Foreskin keratinocyte (primary cell): ENCODE measurements at places on chromosomes 1 and 21.
A peak's percentile ranks its signal among the peaks of the same experiment; 100 is the strongest.

GRCh38 chr1:199918196-199918769, 109.2 kb upstream of the NR5A2 start:
- peak; percentile 11 for DNase-seq

DNA sequence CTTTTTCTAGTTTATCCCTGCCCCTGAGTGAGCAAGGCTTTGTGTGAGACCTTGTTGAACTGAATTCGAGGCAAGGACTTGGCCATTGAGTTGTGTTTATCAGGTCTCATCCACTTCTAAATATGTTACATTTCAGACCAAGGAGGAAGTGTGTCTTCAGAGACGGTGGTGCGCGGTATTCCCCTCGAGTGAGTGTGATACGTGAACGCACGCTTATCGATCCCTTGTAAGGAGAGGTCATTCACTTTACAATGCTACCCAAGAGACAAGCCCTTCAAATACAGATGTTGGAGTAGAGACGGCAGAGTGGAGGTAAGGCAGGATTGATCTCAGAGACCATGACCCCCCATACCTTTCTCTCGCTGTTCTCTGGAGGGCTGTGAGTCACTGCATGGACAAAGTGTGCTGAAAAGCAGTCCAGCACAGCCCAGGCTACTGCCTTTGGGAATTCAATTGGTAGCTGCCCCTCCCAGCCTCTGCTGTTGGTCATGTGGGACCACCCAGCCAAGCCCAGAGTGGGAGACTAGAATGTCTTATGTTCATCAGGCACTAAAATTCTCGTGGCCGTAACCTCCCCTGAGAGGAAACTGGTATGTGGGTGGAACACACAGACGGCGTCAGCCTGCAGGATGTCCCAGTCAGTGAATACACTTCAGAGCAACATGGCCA, 16.3 kb upstream of the MTARC1 start:
- DNase-seq = no peak

- DNase-seq = peak; percentile 62
Observed at GRCh38 chr1:156115514-156116374, 1.2 kb downstream of the LMNA start.

DNA sequence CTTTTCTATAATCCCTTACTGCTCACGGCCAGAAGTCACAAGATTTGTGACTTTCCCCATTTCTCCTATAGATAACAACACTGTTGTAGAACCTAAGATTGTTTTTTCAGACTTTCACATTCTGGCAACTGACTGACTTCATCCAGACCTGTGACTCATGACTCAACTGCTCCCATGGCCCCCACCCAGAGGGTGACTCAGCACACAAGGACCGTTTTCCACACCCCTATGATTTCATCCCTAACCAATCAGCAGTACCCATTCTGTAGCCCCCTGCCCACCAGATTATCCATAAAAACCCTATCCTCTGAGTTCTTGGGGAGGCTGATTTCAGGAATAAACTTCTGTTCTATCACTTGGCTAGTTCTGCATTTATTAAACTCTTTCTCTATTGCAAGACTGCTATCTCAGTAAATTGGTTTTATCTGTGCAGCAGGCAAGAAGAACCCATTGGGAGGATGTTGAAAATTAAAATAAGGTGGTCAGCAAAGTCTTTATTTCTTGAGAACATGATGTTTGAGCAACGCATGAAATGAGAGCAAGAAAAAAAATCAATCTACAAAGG, 79.7 kb downstream of the NGF start:
- peak; percentile 44 for DNase-seq

- no peak for DNase-seq
Observed at GRCh38 chr1:43445606-43446387, 7.9 kb downstream of the HYI start.

DNA sequence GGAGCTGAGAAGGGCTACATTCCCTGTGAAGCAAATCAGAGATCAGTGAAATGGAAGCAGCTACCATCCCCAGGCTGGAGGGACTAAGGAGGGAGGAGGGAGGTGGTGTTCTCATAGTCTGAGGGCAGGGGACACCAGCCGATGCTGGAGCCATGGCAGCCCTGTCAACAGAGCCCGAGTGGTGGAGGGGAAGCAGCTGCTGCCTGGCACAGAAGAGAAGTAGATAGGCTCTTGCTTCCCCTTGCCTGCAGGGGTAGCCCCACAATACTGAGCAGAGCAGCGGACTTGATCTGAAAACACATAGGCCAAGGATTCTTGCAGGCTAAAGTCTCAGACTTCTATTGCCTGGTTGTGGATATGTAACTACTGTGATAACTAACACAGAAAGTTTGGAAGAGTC, 255.1 kb downstream of the FGGY start:
- no peak for DNase-seq

DNA sequence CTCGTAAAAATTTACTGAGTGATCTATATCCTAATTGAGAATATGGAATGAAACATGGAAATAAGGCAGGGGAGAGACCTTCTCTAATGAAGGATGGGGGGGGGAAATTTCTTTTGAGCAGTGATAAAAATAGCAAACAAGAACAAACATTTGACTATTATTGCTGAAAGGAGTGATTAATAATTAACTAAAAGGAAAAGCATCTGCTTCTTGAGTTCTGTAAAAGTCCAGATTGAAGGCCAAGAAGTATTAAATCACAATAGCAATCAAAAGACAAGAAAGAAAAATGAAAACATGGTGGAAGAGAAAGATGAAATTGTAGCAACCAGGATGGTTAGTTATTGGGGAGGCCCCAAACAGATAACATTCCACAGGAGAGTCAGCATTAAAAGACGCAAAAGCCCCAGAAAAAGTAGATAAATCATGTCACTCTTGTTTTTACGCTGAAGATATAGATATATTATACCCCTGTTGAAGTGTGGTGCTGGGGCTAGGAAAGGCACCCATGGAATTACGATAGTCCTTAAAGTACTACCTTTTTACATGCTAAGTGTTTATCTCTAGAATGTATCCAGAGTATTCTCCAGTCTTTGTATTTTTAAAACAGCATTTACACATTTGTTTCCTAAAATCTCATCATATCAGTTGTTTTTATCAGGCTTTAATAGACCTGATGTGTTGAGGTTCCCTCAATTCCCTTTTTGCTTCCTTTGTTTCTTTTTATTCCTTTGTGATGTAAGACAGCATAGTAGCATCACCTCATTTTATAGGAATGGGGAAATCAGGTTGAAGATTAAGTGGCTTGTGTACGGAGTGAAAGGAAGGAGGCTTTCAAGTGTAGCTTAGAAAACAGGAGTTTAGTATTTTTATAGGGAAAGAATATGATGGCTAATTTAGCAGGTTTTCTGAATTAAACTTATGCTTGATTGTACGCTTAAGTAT, 28.9 kb downstream of the DISP1 start:
- DNase-seq = no peak

GRCh38 chr1:212485913-212486618, 53.3 kb downstream of the NENF start:
- peak; percentile 95 for DNase-seq

- no peak for DNase-seq
Observed at GRCh38 chr1:226809785-226810571, 60.4 kb upstream of the PSEN2 start.

GRCh38 chr21:21463456-21463855, 465.2 kb downstream of the NCAM2 start:
- DNase-seq = no peak

DNA sequence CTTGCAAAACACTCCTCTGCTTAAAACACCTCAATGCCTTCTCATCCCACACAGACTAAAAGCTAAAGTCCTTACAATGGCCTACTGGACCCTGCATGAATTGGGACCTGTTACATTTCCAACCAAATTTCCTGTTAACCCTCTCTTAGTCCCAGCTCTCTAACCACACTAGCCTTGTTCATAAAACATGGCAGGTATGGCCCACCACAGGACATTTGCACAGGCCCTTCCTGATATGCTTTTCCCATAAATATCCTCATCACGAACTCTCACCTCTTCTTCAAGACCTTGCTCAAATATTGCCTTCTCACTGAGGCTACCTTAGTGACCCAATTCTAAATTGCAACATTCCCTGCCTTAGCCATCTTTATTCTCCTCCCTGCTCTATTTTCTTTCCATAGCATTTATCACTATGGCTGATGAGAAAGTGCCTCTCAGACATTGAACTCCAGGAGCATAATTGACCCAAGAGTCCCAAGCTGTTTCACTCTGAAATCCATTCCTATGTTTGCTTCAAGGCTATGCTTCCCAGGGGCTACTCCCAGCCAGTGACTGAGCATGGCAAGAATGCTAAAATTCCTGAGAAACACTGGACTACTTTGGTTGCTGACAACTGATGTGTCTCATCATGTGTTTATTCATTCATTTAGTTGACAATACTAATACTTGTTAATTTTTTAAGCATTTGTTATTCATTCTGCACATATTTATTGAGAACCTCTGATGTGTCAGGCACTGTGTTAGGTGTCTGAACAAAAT, 2.7 kb upstream of the PALMD start:
- DNase-seq = peak; percentile 63

- no peak for DNase-seq
Observed at GRCh38 chr1:156172696-156173470, 19.5 kb downstream of the SEMA4A start.

DNA sequence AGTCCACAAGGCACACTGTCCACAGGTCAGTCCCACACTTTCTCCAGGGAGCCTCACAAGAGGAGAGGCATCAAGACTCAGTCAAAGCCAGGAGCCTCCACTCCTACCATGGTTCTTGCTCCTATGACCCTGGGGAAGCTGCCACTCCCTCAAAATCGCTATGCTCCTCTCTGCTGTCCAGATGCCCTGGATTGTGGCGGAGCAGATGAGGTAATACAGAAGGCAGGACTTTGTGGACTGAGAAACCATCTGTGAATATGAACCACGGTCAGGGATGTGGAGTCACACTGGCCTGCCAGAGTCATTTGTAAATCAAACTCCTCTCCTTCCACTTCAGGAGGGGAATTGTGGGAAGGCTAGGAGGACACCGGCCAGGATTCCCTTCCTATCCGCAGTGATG, 20.6 kb downstream of the VWA5B1 start:
- DNase-seq = no peak

- no peak for DNase-seq
Observed at GRCh38 chr1:228083871-228084278, 1.4 kb downstream of the ARF1 start.

GRCh38 chr1:230167419-230167852, 100.4 kb downstream of the GALNT2 start:
- peak; percentile 47 for DNase-seq

DNA sequence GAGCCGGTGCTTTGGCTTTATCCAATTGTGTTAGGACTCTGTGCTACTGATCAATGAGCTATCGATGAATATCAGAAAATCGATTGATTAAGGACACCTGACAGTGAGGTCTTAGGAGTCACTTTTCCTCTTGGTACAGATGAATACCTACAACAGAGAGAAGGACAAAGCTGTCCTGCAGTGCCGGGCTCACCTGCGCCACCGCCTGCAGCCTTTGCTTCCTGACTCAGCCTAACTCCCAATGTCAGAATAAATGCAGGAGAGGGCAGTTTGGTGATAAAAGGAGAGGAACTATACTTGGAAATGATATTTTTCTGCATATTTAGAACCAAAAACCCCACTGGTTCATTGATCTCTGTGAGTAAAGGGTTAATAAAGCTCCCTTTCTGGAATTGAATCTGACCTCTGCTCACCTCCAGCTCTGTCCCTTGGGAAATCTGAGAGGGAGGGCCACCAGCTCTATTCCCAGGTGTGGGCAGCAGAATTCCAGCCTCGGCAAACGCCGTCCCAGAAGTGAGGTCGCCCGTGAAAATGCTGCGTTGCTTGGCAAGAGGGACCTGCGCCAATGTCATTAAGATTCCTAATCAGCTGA, 39.3 kb downstream of the POFUT2 start:
- DNase-seq = no peak

GRCh38 chr1:154326546-154327465, 1.5 kb downstream of the ATP8B2 start:
- DNase-seq = no peak

DNA sequence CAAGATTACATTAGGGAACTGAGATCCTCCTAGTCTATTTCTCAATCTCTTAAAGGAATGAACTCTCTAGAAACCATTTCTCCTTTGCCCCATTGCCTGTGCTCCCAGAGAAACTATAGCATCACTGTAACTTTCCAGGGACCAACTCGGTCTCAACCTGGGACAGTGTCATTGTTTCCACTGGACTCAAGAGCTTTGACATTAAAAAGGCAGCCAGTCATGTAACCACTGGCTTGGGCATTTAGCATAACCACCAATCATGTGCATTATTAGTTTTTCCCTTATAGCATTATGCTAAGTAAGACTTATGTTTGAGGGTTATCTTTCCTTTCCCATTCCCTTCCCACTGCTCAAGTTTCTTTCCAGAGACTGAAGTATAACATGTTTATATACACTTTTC, 18.2 kb downstream of the TEX38 start:
- no peak for DNase-seq

GRCh38 chr1:12022036-12022435, 2.7 kb downstream of the MIIP start:
- no peak for DNase-seq

DNA sequence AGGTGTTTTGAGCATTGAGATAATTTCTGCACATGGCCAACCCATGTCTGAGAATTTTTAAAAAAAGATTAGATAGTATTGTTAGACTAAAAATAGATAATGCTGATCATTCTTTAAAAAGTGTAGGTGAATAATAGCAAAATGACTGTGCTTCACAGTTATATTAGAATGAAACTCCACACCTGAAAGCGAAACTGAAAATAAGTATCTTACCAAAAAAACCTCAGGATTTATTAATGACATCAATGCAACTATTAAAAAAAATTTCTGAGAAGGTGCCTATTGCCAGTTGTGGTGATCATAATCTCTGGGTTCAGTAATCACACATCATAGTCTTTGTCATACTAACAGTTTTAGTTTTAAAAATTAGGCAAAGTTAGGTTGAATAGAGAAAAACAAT, 36.5 kb downstream of the PLA2G4A start:
- no peak for DNase-seq

DNA sequence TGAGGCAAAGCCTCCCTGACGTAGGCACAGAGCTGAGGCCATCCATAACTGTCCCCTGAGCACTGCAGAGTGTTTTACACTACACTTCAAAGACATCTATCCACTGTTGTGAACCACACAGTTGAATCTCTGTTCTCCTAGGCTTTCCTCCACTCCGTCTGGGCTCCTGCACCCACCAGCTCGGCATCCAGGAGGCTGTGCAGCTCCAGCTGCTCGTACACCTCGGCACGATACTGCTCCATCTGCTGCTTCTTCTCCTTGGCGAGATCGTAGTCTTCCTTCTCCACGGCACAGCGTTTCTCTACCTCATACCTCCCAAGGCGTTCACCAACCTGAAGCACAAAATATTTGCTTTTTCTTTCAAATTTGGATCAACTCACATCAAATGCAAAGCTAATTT, 18.2 kb downstream of the CEP104 start:
- no peak for DNase-seq
